ENCODE measurements at places on chromosomes 5 and 9.

DNA sequence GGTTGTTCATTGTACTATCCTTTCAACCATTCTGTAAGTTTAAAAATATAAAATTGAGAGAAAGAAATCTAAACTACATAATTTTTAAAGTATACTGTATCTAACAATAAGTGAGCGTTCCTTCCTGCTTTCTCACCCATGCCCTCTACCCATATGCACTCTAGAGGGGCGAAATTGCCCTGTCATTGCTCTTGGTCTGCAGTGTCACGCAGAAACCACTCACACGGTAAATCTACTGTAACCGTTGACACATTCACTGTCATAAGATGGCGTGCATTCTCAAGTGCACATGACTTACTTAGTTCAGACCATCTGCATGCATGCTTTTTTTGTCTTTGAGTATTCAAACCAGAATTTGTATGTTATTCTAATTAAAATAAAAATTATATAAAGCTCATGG is 55.7 kb upstream of the NIPBL start:
- DNase-seq = no peak

DNA sequence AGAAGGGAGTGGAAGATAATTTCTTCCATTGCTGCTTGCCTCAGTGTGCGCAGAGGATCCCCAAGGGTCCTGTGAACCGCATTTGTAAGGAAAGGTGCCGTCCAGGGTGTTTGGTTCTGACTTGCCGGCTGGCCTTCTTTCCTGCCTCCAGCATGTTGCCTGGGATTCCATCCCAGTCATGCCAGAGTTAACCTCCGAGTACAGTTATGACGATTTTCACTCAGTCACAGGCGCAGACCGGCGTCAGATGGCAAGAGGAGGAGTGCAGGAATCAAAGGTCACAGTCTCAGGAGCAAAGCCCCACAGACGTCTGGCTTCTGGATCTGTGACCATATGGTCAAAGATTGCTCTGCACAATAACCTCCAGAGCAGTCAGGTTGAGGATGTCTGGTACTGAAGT is 5.9 kb upstream of the GADD45G start:
- DNase-seq = no peak

GRCh38 chr5:33439905-33440481 is 772 bp upstream of the TARS1 start:
- DNase-seq = no peak

DNA sequence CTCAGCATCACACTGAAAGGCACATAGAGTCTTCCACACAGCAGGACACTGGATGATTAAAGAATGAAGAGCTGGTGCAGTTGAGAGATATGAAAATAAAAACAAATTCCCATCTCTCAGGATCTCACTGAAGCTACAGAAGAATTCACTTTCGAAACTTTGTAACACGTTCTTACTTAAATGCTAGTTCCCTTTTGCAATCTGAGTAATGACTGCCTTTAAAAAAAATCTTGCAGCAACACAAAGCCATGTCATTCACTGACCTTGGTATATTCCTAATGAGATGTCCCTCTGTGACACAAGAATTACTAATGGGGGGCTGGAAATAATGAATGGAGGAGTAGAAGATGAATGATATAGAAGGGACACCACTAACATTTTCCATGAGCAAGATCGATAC is 201.8 kb downstream of the GLIS3 start:
- no peak for DNase-seq

DNA sequence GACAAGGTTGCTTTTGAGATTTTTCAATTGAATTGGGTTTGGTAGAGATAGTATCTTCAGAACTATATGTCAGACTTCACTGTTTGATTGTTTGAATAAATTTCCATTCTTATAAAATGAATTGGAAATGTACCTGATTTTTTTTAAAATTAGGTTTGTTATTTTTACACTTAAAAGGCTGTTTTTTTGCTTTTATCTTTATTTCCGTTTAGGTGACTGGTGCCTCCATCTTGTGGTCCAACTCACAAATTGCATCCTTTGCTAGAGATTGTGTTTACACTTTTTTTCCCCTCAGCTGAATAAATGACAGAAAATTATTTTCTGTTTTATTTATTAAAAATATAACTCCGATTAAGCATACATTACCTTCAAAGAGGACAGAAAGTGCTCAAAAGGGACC is 15.6 kb downstream of the NDUFAF2 start:
- DNase-seq = no peak

DNA sequence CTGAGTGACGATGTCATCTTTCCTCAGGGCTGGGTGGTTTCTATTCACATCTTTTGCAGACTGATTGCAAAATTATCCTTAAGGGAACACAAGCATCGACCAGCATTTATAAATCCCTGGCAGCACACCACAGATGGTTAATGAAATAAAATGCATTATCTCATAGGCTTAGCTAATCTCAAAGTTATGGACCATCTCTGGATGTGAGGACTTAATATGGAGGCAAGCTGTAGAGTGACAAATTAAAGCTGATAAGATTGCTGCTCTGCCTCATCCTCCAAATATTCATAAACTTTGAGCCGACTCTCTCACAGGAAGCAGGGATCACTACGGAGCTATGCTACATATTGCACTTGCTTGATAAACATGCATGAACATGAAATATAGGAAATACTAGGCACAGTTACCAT is 663.2 kb upstream of the RGMB start:
- no peak for DNase-seq

DNA sequence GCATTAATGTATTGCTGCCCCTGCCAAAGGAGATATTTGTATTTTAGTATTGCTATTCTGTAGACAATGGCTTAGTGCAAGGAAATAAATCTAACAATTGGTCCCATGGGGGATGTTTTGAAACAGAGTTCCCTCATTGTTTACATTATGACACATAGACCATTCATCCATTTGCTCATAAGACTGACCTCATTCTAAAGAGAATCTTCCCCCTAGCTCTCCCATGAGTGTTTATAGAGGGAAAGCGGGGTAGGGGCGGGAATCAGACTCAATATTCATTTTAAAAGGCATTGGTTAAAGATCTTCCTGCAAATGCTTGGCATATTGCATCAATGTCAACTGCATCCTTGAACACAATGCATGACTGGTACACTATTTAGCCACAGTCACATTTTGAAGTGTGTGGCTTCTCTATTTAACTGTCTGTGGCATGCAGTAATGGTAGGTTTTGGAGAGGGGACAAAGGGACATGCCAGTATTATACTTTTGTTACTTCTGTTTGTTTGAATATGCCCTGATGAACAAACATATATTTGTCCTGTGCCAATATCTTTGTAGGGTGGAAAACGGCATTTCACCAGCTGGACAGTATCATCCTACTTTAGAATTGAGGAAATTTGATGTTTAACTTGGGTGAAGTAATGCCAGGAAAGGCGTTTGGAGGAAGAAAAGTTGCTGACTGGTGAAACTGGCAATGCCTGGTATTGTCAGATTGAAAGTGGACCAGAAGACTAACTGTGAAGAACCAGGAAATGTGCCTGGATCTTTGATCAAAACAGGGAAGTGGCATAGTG is 84.1 kb upstream of the MEGF10 start:
- no peak for DNase-seq

GRCh38 chr5:52838326-52839015 is 50.8 kb downstream of the ITGA1 start:
- no peak for DNase-seq

DNA sequence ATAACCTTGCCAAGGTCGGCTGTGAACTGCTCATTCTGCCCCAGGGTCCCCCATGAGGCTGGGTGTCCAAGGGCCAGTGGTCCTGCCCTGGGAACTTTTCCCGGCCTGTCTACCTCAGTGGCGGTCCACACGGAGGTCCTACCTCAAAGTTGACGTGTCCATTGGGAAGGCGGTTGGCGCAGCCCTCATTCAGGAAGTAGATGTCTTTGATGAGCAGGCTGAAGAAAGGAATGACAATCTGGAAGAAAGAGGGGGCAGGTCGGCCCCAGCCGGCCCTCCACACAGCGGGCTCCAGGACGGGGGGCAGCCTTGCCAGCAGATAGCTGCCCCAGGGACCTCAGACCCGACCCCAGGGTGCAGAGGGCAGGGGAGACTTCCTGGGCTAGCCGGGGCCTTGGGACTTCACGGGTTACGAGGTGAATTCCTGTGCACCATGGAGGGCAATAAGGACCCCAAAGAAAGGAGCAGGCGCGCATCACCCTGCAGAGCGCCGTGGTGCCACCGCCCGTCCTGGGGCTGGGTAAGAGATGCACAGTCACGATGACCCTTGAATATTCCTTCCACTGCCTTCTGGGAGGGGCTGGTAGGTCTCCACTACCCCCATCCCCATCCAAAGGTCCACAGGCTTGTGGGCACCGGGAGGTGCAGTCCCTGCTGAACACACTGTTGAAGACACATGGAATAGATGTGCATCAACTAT is 42.9 kb upstream of the RNF130 start:
- no peak for DNase-seq

- no peak for DNase-seq
Observed at GRCh38 chr9:112179816-112180215, 4.7 kb upstream of the SUSD1 start.

DNA sequence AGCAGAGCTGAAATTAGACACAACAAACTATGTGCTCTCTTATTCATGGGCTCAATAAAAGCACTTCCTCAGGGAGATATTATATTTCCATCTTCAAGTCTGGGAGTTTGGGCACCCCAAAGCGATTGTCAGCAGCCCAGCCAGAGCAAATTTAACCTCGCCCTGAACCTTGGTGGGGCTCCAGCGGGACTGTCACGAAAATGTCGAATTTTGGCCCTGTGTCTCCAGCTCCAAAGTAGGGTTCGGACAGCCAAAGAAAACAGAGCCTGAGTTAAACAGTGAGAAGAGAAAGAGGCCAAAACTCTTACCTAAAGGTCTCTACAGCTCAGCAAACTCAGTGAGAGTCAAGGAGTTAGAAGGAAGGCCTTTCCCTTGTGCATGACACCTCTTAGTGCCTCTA is 432.9 kb downstream of the SPATA31D1 start:
- no peak for DNase-seq

- DNase-seq = no peak
Observed at GRCh38 chr5:123454259-123454911, 31.2 kb upstream of the CEP120 start.

DNA sequence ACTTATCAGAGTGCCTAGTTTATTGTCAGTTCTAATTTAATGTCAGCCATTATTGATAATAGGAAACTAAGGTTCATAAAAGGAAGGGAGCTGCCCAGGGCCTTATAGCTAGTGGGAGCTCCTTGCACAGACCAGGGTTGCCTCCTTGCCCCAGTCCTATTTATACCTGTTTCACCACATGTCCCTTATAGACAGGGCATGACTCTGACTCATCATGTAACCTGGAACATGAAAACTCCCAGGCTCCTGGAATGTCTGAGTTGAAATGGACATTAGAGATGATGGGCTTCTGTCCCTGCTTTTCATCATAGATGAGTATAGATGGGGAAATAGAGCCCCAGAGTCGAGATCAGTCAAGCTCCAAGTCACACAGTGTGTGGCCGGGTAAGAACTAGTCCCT is 21.1 kb downstream of the FAT2 start:
- DNase-seq = no peak

- DNase-seq = no peak
Observed at GRCh38 chr9:90722071-90722470, 79.4 kb upstream of the DIRAS2 start.

DNA sequence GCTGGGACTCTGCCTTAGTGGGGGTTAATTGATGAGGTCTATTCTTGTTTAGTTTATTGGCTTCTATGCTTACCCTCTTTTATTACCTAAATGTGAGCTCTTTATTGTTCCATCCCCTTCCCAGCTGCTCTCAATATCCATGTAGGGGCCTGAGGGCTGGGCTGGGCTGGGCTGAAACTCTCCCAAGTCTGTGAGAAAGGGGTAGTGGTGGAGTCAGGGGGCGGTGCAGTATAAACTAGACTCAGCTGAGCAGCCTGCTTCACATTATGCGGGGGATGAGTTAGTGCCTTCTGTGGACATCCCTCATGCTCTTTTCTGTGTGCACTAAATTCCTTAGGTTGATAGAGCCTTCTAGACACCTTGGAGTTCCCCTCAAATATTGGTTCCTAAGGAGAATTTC is 451.8 kb upstream of the PTGER4 start:
- DNase-seq = no peak

GRCh38 chr9:121650217-121651007 is 1.0 kb upstream of the DAB2IP start:
- DNase-seq = no peak

DNA sequence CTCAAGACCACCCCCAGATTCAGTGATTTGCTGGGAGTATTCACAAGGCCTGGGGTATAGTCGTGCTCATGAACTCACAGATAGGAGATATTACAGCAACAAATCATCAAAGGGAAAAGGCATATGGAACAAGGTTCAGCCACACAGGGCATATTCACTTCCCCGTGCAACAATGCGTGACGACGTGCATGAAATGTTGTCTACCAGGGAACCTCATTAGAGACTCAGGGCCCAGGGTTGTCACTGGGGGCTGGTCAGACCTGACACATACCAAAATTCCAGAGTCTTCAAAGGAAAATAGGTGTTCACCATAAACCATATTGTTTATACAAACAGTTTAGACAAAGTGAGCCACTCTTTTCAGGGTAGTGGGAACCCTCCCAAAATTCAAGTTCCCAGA is 212.4 kb downstream of the RFK start:
- DNase-seq = no peak

- DNase-seq = no peak
Observed at GRCh38 chr9:79862921-79863890, 291.4 kb downstream of the TLE4 start.

GRCh38 chr5:159564031-159564430 is 233.7 kb upstream of the IL12B start:
- no peak for DNase-seq

- no peak for DNase-seq
Observed at GRCh38 chr5:56876327-56876726, 33.1 kb upstream of the SETD9 start.

- DNase-seq = no peak
Observed at GRCh38 chr5:122019919-122020590, 58.0 kb downstream of the LOX start.

- DNase-seq = no peak
Observed at GRCh38 chr5:113117543-113118115, 141.0 kb downstream of the DCP2 start.

DNA sequence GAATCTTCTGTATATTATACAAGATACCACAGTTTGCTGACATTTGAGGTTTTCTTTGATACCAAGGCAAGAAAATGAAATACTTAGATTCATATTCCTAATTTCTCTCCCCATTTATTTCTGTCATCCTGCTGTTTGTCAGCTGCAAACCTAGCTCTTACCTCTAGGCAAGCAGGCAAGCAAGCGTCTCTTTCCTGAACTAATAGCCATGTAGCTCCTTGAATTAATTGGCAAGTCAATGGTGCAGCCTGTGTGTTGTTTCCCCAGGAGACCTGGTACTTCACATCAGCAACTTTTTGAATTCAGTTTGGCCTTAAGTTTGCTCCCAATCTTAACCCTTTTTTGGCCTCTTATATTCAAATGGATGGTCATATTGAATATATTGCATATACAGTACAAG is 573.6 kb upstream of the ARRDC3 start:
- DNase-seq = no peak
